Activated T-cell treated with anti-CD3 and anti-CD28 coated beads for 1 hour (primary cell): ENCODE measurements at places on chromosomes 11 and 22.

DNA sequence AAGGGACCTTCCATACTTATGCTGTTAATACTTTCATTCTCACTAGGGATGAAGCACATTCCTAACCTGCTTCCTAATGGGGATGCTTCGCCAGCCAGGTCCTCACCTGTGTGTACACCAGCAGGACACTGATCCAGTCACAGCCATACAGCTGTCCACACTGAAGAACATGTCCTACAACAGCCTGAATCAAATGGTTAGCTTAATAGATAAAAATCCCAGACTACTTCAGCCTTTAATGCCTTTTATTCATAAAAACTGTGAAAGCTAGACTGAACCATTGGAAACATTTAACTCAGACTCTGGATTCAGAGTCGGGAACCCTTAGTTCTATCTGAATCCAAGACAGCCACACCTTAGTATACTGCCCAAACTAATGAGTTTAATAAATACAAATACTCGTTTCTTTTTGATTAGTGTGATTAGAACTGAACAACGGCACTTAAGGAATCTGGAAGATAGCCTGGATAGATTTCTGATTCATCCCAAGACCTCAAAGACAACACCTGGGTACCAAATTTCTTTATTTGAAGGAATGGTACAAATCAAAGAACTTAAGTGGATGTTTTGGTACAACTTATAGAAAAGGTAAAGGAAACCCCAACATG lies 3.3 kb downstream of the FTH1 start:
- DNase-seq: no peak

DNA sequence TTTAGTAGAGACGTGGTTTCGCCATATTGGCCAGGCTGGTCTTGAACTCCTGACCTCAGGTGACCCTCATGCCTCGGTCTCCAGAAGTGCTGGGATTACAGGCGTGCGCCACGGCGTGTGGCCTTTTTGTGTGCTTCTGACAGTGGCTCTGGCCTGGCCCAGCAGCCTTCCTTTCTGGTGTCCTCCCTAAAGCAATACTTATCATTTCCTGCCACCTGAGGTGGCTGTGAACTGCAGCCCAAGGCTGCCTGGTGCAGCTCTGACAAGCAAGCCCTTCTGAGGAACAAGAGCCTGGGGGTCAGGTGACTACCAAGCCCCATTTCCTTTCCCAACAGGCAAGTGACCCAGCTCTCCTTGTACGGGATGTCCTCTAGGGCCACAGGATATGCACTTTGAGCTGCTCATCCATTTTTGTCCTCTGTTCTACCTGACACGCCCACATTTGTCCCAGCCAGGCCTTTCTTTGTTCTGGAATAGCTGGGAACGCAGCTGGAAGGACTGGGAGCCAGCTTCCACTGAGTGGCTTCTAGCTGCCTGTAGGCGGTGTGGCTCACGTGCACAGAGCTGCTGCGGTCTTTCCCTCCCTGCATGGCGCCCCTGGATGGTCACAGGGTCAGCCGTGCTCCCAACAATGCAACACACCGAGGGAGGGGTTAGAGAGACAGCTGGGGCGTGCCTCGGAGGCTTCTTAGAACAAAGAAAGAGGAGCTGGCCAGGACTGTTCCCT lies 12.3 kb upstream of the BID start:
- DNase-seq: no peak

DNA sequence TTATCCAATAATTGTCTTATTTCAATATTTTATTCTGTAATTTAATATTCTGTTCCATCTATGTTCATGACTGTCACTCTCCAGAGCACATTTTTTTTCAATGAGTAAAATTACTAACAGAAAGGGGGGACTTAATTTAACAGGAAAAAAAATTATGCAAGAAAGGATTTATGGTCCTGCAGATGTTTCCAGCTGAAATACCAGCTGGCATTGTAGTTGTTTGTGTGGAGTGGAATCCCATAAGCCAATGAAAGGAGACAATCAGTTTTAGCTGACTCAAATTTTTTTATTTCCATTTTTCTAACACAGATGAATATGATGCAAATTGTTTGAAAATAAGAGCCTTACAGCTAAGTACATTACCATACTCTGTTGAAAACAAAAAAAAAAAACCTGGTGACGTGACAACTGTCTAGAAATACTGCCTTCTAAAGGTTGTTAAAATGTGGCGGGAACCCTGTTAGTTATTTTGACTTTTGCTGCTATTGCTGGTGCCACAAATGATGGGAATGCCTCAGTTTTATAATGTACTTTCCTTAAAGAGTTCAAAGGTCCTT lies 389.1 kb downstream of the ETS1 start:
- no peak for DNase-seq

- DNase-seq: no peak
Observed at GRCh38 chr11:41996533-41996932, 537.1 kb upstream of the LRRC4C start.

GRCh38 chr11:20861322-20861721 lies 191.9 kb downstream of the NELL1 start:
- DNase-seq: no peak

- DNase-seq: no peak
Observed at GRCh38 chr11:17014833-17015626, 816 bp upstream of the PLEKHA7 start.

- no peak for DNase-seq
Observed at GRCh38 chr22:21067901-21068680, 22.3 kb downstream of the LRRC74B start.

DNA sequence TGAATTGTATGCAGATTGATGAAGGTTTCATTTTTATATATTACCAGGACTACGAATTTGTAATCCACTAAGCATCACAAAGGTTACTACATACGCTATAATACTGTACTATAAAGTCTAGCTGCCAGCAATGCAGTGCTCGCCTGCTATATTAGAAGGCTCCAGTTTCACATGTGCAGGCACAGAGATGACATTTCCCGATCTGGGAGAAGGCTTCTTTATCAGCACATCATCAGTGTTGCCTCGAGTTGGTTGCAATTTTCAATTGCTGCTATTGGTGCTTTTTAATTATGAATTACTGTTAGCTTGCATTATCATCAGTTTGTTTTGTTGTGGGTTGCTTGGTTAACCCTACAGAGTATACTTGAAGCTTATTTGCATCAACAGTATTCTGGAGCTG lies 143.2 kb upstream of the TEAD1 start:
- no peak for DNase-seq

DNA sequence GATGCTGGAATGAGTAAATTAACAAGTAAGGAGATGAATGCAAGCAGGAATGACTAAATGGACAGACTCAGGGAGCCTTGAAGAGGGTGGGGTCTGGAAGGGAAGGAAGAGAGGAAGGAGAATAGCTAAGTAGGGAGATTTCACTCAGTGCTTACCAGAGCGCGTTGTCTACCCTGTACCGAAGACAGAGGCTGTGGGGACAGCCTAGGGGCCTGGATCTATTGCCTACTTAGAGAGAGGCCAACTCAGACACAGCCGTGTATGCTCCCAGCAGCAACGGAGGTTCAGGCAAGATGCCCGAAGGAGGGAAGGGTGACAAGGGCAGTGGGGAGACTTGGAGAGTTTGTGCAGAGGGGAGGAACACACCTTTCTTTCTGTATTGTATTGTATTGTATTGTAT lies at the start of gene FOLR2:
FOLR2 (plus strand) TSS at position 157 of the 400 bp plus-strand sequence. CDS start 1,791 bp downstream, outside the sequence.
- DNase-seq: no peak

- no peak for DNase-seq
Observed at GRCh38 chr11:58628446-58628845, 6.0 kb downstream of the CNTF start.

GRCh38 chr11:10327254-10327653 lies 22.4 kb downstream of the ADM start:
- no peak for DNase-seq

- no peak for DNase-seq
Observed at GRCh38 chr11:118312328-118312727, 7.8 kb downstream of the CD3E start.

- DNase-seq: no peak
Observed at GRCh38 chr11:96106645-96107044, 182.7 kb upstream of the MTMR2 start.

- DNase-seq: no peak
Observed at GRCh38 chr11:96199563-96200025, 143.4 kb downstream of the MAML2 start.

DNA sequence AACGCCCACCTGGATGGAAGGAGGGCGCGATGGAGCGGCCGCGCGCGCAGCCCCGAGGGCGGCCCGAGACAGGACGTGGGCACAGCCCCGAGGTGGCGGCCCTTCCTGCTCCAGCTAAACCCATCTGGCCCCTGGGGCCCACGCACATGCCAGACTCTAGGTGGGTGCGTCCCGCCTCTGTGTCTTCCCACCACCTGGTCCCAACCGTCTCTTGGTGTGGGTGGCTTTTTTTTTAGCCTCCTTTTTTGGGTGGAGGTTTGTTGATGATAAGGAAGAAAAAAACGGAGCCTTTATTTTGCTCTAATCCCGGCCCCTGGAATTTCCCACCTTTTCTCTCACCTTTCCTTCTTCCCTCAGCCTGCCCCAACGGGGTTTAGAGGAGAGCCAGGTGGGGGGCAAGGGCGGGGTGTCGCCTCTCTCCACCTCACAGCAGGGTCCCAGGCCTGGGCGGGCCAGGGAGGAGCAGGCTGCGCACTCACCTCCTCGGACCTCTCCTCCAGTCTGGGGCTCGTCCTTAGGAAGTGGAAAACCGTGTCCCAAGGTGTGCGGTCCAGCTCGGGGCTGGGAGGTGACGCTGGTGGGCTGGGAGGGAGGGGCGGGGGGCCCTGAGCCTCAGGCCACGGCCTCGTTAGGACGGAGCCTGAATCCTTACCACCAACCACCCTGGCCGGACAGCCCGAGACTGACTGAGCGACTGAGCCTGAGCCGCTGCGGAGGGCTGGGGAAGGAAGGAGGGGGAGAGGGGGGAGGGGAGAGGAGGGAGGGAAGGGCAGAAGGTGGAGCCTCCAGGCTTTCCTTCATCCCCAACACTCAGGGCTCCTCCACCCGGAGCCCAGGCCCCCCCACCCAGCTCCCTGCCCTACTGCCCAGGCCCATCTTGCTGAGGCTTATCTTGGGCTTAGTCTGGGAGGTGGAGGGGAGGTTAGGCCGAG lies at the start of gene SOX10:
SOX10 (minus strand) TSS at position 696 of the 932 bp plus-strand sequence. CDS start 771 bp downstream, outside the sequence.
- DNase-seq: no peak

DNA sequence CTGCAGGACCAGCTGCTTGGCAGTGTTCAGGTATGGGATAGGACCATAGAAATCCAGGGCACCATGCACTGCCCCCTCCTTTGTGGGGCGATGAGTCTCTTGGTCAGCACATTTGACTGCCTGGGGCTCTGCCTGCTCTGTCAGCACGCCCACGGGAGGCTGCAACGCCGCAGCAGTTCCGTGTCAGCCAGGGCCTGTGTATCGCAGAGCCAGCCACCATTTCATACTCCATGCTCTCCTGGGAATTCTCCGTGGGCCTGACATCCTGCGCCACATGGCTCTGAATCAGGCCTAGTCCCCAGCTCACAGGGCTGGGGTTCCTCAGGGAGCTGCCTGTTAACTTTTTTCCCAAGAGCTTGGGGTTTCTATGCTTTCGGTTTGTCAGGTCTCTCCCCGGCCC lies 16.9 kb upstream of the RELT start:
- DNase-seq: no peak

DNA sequence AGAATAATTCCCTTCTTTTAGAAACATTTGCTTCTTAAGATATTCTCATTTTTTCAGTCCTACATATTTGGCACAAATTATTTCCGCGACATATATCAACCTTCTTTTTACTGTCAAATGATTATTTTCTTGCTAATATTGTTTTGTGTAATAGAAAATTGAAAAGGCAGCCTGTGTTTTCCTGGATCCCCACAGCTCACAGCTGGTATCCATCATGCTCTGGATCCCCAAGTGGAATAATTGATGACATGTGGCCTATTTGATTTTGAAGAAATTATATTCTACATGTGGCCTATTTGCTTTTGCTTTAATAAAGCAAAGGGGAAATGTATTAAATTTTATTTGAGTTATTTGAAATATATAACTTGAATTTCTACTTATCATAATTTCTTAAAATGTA lies 199.4 kb upstream of the LUZP2 start:
- DNase-seq: no peak

GRCh38 chr22:48581205-48581766 lies 1246.4 kb downstream of the BRD1 start:
- DNase-seq: no peak

- DNase-seq: no peak
Observed at GRCh38 chr11:106983261-106983660, 35.0 kb downstream of the GUCY1A2 start.

DNA sequence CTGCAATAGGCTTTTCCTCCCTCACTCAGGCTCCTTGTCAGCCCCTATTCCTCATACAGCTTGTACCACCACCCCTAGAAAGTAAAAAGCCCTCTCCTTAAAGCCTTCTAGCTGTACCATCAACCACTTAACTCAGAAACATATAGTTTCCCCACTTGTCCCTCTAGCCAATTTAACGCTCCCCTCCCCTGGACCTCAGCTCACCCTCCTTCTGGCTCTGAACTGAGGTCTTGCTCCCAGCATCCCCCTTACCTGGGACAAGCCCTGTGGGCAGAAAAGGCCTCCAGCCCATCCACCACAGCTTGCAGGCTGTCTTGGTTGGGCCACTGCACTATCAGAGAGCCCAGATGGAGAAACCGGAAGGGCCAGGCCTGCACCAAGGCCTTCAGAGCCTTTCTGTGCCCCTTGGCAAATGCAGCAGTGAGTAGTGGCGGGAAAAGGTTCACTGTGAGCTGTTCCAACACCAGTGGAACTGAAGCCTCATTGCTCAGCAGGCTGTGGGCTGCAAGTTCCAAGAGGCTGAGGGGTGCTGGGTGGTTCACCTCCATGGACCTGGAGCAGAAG lies 12.4 kb upstream of the TOP3B start:
- DNase-seq: no peak

- no peak for DNase-seq
Observed at GRCh38 chr11:16902781-16903378, 111.3 kb downstream of the PLEKHA7 start.

- DNase-seq: no peak
Observed at GRCh38 chr11:20238712-20239111, 78.4 kb upstream of the DBX1 start.

DNA sequence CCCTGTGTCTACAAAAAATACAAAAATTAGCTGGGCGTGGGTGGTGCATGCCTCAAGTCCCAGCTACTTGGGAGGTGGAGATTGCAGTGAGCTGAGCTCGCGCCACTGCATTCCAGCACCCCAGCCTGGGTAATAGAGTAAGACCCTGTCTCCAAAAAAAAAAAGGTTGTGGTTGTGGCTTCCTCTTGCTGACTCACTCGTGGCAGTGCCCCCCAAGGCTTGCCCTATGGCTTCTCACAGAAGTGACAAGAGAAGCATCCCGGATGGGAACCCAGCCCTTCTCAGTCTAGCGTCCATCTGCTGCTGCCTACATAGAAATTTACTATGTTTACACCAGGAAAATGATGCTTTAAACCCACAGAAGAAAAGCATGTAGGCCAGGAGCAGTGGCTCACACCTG lies 68.5 kb upstream of the PITPNB start:
- no peak for DNase-seq

DNA sequence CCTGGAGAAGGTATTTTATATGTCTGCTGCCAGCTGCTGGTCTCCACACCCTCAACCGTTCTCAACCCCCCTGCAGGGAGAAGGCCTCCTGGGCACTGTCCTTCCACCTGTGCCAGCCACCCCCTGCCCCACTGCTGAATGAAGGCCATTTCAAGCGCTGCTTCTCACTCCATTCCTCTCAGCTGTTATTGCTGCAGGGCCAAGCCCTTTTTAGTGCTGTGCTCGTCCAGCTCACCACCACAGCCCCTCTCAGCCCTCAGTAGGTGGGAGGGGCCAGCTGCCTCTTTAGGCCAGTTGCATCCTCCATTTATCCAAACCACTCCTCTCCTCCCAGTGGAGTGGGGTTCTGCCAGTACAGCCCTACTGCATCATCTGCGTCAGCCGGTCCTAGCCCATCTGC lies 1.8 kb upstream of the WBP2NL start:
- DNase-seq: no peak

GRCh38 chr22:46462726-46463371 lies 74.6 kb downstream of the CELSR1 start:
- DNase-seq: no peak

- no peak for DNase-seq
Observed at GRCh38 chr22:29456211-29456671, 17.9 kb downstream of the RFPL1 start.
